ENCODE measurements at places on chromosomes 16 and 17.

- no peak for DNase-seq
Observed at GRCh38 chr17:41002814-41003213, 3.1 kb upstream of the KRTAP3-2 start.

- no peak for DNase-seq
Observed at GRCh38 chr16:81519301-81520150, 74.9 kb downstream of the CMIP start.

GRCh38 chr17:53472586-53472985 is 350.1 kb upstream of the KIF2B start:
- DNase-seq: no peak

GRCh38 chr17:48609033-48609432 is 1.8 kb downstream of the HOXB7 start:
- no peak for DNase-seq
